SW480 (cell line): ENCODE measurements at places on chromosomes 1 and 21.
A peak's percentile ranks its signal among the peaks of the same experiment; 100 is the strongest.

DNA sequence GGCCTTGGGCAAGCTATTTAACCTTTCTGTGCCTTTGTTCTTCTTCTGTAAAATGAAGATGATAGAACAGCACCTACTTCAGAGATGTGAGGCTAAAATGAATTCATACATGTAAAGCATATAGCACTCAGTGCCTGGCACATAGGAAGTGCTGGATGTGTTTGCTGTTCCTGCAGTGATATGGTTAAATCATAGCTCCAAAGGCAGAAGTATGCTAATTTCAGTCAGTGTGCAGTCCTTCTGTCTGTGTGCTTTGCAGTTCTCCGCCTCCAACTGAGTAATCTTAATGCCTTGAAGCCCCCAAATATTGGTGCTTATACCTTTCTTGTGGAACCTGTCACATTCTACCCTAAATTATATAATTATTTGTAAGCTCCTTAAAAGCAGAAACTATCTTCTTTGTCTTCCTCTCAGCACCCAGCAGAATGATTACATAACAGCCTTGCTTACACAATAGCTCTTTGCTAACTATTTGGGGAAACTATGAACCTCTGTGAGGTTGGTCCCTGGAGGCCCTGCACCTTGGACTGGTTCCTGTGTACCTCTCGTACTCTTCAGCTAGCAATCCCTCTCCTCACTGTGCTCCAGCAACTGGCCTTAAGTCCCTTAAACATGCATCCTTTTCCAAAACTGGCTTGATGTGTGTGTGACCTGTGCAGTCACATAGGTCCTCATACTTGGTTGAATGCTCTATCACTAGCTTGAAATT lies 57.0 kb upstream of the CACYBP start:
- no peak for DNase-seq

- no peak for DNase-seq
Observed at GRCh38 chr1:102615896-102616295, 492.4 kb downstream of the COL11A1 start.

DNA sequence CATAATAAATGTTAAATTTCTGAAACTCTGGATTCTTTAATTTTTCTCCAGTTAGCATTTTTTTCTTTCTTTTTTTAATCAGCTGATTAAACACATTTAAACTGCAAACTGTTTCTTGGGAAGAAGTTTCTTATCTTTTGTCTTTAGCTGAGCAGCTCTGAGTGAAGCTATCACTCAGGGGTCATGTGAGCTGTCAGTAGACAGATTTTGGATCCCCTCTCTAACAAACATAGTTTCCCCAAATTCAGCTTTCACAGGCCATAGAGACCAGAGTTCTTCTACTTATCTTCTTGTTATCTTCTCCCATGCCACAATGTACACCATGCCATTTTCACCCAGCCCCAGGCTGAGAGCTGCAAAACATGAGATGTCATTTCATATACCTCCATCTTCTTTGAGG lies 148.9 kb downstream of the CDC42BPA start:
- no peak for DNase-seq

DNA sequence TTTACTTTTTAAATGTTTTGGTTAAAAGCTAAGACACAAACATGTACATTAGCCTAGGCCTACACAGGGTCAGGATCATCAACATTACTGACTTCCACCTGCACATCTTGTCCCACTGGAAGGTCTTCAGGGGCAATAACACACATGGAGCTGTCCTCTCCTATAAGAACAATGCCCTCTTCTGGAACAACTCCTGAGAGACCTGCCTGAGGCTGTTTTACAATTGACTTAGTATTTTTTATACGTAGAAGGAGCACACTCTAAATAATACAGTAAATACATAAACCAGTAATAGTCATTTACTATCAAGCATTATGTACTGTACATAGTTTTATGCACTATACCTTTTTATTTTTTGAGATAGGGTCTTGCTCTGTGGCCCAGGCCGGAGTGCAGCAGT lies 14.1 kb upstream of the MOB3C start:
- DNase-seq, result no peak

- DNase-seq, result peak; percentile 84
Observed at GRCh38 chr1:43067977-43068751, 103.9 kb downstream of the EBNA1BP2 start.

GRCh38 chr1:59195151-59195550 lies 101.7 kb upstream of the FGGY start:
- no peak for DNase-seq

- no peak for DNase-seq
Observed at GRCh38 chr1:84278905-84279304, 22.6 kb upstream of the SAMD13 start.

DNA sequence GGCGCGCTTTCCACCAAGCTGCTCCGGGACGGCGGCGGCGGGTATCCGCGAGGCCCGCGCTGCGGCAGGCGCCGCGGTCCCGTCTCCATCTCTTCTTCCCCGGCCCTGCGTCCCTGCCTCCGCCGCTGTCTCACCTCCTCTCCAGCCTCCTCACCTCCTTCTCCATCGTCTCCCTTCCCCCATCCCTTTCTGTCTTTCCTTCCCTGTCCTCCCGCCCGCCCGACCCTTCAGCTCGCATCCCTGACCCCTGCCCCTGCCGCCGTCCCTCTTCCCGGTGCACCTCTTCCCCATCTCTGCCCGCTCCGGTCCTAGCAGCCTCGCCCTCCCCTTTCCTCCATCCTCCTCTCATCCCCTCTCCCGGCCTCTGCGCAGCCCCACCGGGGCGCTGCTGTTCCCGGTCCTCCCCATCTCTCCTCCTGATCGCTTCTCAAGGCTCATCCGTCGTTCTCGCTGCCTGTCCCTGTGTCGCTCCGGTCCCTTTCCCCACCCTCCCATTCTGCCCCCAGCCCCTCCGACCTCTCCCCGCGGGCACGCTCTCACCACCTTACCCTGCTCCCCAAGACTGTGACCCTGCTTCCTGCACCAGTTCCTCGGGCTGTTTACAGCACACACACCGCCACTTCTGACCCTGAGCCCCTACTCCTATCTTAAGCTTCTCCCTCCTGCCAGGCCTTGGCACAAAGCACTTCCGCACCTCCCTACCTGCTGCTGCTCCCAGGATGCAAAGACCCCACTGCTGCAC lies 760 bp upstream of the NPHP4 start:
- DNase-seq, result peak; percentile 26

- no peak for DNase-seq
Observed at GRCh38 chr1:218414060-218414728, 69.1 kb downstream of the TGFB2 start.

- DNase-seq, result no peak
Observed at GRCh38 chr21:19759836-19760235, 1238.4 kb upstream of the NCAM2 start.
